ENCODE measurements at places on chromosomes 7 and 10. TPM values are rescaled to one million over a fixed set of nuclear protein-coding genes. Genes with fewer than 3 reads are reported as not detected.

LYZL2 gene
- not detected for total RNA-seq

HTR7 gene
- 0.34 TPM for total RNA-seq

FLNC gene
- total RNA-seq: 0.28 TPM

GPR26 gene
- total RNA-seq: not detected

MOGAT3 gene
- total RNA-seq: not detected

TMEM270 gene
- total RNA-seq: 0.25 TPM

EBF3 gene
- total RNA-seq: 0.95 TPM

KMT2E gene
- total RNA-seq: 27.2 TPM

ASIC3 gene
- 2.1 TPM for total RNA-seq

ZCWPW1 gene
- 1.6 TPM for total RNA-seq

ABCB1 gene
- 9.7 TPM for total RNA-seq

CPEB3 gene
- 7.0 TPM for total RNA-seq

GPR85 gene
- total RNA-seq: not detected

INSYN2A gene
- total RNA-seq: not detected

CDHR3 gene
- total RNA-seq: 1.1 TPM

ADIRF gene
- total RNA-seq: 10.4 TPM

PDZD7 gene
- total RNA-seq: 0.49 TPM

ODAD2 gene
- total RNA-seq: 0.28 TPM

LRRC4 gene
- 0.93 TPM for total RNA-seq

SPDYE17 gene
- total RNA-seq: not detected

PPP1R17 gene
- not detected for total RNA-seq

LRRTM3 gene
- 0.25 TPM for total RNA-seq

UCMA gene
- total RNA-seq: not detected

GIMAP2 gene
- 0.67 TPM for total RNA-seq

MACC1 gene
- total RNA-seq: 14.4 TPM

DLG5 gene
- 19.4 TPM for total RNA-seq

AKR1C4 gene
- 0.14 TPM for total RNA-seq

VSTM4 gene
- total RNA-seq: 0.32 TPM

KLF14 gene
- total RNA-seq: 0.40 TPM

NIPSNAP2 gene
- total RNA-seq: 31.1 TPM

NRP1 gene
- 56.4 TPM for total RNA-seq

SP8 gene
- not detected for total RNA-seq

NUTM2A gene
- 0.52 TPM for total RNA-seq

NUTM2B gene
- 0.76 TPM for total RNA-seq

GIMAP7 gene
- total RNA-seq: 3.5 TPM

LAMB4 gene
- total RNA-seq: 0.53 TPM

SPDYE6 gene
- total RNA-seq: not detected

UFSP1 gene
- total RNA-seq: 0.83 TPM

PILRA gene
- 0.88 TPM for total RNA-seq

TMEM236 gene
- total RNA-seq: 0.84 TPM

TMEM229A gene
- 0.20 TPM for total RNA-seq

CELF2 gene
- total RNA-seq: 5.2 TPM

ZNF488 gene
- total RNA-seq: not detected

SMARCD3 gene
- total RNA-seq: 30.8 TPM

IQUB gene
- 0.55 TPM for total RNA-seq

HTR5A gene
- not detected for total RNA-seq

RHBDD2 gene
- 23.9 TPM for total RNA-seq

MGAM2 gene
- 9.4 TPM for total RNA-seq

RNF148 gene
- total RNA-seq: 1.7 TPM

GPR22 gene
- total RNA-seq: not detected

All from pancreas (tissue), 10 donors.